ENCODE measurements at places on chromosomes 16 and 17.

GRCh38 chr16:11129378-11129781 is 126.6 kb downstream of the SOCS1 start:
- DNase-seq, result no peak

GRCh38 chr17:66459811-66460270 is 157.4 kb downstream of the PRKCA start:
- no peak for DNase-seq

DNA sequence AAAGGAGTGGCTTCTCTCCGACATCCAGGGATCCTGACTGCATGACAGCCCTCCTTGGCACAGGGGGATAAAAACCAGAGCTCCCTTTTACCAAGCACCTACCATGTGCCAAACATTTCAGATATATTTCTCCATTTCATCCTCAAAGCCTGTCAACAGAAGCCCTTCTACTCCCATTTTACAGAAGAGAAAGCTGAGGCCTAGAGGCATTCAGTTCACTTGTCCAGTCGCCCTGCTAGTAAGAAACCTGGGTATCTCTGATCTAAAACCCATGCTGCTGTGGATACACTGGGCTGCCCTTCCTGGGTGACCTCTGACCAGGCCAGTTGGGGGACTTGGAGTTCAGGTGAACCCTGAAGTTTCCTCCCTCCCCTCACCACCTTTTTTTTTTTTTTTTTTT is 5.9 kb upstream of the FDXR start:
- no peak for DNase-seq

DNA sequence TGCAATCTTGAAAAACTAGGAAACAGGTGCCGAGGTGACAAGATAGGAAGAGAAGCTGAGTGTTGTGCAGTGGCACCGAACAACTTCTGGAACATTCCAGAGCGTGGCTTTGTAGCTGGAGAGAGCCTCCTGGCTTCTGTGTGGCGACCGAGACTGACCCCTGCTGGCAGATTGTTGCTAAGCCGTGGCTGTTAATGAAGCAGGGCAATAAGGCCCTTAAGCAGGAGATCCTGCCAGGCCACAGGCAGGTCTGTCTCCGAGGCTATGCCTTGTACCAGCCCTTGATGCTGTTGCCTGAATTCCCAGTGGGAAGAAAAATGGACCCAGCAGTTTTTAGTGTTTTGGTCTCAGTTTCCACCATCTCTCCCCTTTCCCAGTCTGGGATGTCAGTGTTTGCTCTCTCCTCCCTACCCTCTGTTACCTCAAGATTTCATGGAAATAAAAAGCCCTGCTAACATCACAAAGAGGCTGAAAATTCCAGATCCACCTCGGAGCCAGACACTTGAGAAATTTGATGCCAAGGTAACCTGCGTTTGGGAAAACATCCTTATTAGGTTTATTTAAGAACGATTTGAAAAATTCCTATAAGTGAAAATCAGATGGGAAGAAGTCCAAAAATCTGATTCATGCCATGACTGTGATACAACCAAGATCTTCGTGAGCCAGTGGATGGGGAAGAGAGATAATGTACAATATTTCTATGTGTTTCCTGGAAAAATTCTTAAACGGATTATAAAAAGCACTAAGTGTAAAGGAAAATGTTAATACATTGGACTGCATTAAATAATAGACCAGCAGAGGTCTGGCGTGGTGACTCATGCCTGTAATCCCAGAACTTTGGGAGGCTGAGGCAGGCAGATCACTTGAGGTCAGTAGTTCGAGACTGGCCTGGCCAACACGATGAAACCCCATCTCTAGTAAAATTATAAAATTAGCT is 265.1 kb downstream of the PRKCA start:
- DNase-seq, result peak; percentile 78

GRCh38 chr16:11697319-11697718 is 29.1 kb downstream of the SNN start:
- DNase-seq, result no peak

DNA sequence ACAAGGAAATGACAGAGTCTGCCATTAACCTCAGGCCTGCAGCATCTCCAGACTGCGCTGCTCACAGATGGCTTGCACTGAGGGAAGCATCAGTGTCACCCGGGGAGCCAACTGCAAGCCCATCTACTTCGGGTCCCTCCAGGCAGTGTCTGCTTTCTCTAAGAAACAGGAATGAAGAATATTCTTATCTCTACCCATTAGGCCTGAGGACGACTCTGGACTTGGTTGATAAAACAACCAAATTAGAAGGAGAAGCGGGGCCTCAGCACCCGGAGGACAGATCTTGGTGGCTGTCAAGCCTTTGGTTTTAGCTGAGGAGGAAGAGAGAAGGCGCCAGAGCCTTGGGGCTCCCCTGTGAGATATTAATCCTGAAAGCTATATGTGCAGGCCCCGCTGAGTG is 19.5 kb upstream of the MGAT5B start:
- DNase-seq, result no peak

DNA sequence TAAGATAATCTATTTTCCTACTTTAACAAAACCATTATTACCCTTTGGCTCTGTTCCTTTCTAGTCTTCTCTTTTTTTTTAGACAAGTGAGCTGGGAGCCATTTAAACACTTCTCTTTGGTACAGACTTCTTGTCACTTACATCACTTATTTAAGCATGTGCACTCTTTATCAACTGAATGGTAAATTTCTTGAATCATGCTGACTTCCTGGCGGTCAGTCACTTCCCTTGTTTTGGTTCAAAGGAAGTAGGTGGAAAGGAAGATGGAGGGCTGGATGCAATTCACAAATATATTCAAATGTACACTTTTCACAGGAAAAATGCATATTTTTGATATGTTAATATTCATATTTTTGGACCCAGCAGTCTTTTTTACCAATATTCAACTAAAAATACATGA is 97.1 kb downstream of the ITFG1 start:
- no peak for DNase-seq

DNA sequence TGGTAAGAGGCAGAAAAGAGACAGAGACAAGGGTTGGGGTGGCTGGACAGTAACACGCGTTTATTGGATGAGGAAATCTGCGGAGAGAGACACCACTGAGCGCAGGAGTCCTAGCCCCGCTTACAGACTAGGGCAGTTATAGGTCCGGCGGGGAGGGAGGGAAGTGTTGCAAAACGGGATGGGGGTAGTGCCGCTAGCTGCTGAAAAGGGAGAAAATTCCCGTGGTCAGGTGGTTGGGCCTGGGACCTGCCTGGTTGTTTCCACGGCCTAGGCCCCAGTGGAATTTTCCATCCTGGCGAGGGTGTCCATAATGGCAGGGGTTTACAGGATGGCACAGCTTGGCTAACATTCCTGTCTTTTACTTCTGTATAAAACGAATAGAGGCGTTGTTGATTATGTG is 5.5 kb upstream of the CPHXL2 start:
- no peak for DNase-seq
